Activated T-cell treated with anti-CD3 and anti-CD28 coated beads, Interleukin-2, amount 50 U/mL, for 4 hours (primary cell): ENCODE measurements at places on chromosomes 5 and 9. TPM values are rescaled to one million over a fixed set of nuclear protein-coding genes. Genes with fewer than 3 reads are reported as not detected.

DNA sequence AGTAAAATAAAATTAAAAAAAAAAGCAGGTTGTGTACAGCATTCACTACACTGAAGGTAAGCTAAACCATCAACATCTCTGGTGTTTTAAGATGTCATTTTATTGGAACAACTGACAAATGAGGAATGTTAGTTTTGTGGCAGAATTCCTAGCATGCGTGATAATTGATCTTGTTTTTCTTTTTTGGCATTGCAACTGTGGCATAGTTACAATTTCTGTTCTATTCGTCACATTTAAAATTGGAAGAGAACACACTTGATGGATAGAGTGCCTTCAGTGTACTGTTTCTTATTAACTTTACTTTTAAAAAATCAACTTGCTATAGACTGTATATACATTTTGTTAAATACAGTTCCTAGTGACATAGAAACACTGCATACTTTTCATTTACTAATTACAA lies 43.6 kb upstream of the TNFSF15 start:
- no peak for DNase-seq

INSL6 gene
- total RNA-seq: not detected

GNA14 gene
- total RNA-seq: 0.11 TPM

- DNase-seq: no peak
Observed at GRCh38 chr9:27179245-27179865, 70.3 kb downstream of the TEK start.

RAB3C gene
- not detected for total RNA-seq

DNA sequence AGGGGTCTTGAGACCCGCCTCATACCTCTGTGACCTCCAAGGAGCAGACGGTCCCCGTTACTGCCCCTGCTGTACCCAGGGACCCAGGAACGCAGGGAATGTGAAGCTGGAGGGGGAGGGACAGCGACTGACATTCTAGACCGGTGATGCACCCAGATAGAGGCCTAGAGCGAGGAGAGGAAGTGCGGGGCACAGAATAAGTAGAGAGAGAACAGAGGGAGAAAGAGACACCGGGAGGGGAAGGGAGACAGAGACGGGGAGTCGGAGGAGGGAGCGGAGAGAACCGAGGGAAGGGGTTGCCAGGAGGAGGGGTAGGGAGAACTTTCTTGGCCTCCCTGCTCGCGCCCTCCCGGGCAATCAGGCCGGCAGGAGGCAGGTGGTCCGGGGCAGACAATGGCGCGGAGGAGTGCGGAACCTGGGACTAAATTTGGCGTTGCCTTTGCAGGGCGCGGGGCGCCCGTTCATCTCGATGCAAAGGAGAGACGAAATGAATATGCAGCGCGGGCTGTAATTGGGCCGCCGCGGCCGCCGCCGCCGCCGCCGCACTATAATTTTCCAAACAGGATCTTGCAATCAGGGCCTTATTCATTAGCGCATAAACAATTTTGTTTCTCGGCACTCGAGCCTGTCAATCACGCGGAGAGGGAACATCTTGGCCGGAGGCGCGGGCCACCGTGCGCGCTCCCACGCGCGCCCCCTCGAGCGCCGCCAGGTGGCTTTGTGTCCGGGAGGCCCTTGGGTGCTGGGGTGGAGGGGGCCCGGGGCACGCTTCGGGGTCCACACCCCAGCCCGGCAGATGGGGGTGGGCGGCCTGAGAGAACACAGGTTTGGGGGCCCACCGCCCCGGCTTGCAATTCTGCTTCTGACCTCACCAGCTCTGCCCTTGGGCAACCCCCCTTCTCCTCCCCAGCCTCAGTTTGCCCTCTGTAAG lies 33.0 kb downstream of the NDUFA8 start:
- no peak for DNase-seq

UBE2D2 gene
- total RNA-seq: 197 TPM

- DNase-seq: no peak
Observed at GRCh38 chr5:131378721-131379541, 115.1 kb downstream of the CDC42SE2 start.

GRCh38 chr9:126523611-126524111 lies 90.1 kb upstream of the LMX1B start:
- no peak for DNase-seq

DNA sequence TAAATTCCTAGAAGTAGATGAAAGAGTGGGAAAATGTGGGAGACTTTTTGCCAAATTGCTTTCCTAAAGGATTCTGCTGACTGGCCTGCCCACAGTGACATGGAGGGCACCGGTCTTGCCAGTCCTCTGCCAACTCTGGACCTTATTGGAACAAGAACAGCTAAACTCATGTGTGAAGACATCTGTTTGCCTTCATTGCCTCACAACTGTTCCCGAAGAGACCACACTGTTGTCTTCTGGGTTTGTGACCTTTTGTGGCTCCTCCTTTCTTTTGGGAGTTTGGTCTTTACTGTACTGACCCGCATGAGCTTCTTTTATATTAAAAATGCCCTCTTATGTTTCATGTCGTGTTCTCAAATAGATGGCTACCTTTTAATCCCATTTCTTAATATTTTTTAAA lies 16.1 kb upstream of the WNK2 start:
- no peak for DNase-seq

DNA sequence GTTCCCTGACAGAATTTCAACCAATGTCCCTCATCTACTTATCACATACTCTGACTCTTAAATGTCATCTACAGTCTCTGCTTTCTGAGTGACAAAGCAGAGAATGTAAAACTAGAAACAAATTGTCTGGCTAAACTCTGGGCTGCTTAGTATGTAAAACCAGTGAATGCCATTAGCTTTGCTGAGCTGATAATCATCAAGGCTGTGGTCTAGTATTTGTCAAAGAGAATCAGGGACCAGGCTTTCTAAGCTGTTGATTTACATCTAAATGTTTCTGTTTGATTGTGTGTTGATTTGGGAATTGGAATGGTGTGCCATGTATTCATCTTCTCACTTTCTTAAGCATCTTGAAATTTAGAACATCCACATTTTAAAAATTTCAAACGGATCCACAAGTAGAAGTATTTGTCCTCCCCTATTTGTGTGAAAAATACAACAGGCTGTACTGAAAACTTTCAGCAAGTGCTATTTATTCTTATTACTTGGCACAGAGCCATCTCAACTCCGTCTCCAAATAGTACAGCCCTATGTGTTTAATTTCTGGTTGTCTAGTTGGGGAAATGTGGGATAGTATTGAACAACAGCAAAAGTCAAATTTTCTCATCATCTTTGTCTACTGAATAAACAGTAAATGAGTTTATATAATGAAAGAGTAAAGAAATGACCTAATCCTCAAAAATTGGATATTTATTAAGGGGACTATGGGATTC lies 251.5 kb downstream of the KCTD16 start:
- DNase-seq: no peak

DNA sequence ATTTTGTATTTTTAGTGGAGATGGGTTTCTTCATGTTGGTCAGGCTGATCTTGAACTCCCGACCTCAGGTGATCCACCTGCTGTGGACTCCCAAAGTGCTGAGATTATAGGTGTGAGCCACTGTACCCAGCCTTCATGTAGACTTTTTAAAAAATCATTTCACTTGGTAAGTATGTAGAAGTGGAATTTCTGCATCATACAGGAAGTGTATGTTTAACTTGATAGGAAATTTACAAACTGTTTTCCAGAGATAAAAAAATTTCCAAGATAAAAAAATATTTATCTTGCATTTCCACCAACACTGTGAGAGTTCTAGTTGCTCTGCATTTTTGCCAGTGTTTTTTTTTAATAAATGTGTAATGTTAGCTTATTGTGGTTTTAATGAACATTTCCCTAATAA lies 155.8 kb downstream of the ZNF608 start:
- no peak for DNase-seq

ANXA6 gene
- total RNA-seq: 156 TPM

DNA sequence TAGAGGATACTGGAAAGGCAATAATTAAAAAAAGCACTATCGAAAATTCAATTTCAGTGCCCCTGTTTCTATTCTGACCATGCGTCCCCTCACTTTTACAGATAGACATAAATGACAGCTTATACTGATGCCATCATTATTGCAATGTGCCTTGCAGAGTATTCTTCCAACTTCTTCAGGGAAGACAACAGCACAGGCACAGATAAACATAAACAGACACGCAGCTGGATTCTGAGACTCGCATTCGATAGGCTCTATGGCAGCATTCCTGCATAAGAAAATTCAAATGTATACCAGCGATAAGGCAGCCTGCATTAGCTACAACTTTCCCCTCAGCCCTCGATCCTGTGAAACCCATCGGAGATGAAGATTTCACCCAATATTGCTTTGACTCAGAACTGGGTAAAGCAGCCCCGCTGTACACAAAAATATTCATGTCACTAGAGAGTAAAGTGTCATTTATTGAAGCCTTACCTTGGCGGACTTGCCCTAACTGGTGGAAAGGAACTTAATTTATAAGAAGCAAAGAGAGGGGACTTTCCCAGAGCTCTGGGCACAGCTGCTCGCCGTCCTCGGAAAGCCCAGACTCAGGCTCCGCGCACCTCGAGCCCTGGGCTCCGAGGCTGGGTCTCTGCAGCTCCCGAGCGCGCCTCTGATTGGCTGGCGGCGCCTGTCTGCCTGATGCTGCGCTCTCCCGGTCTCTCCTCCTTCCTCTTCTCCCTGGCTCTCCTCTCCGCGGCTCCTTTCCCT lies at the start of gene CDH18:
Gene CDH18, minus strand, starts transcription at position 589 of the 750 bp plus-strand sequence. CDS start 149,214 bp downstream, outside the sequence.
- no peak for DNase-seq

- no peak for DNase-seq
Observed at GRCh38 chr9:109344866-109345265, 24.0 kb upstream of the EPB41L4B start.
